Stimulated activated CD4-positive, alpha-beta T cell treated with anti-CD3 and anti-CD28 coated beads, Interleukin-1b, Interleukin-23, amount 100 ng/mL, for 1 hour (primary cell): ENCODE measurements at places on chromosomes 16 and 17.

DNA sequence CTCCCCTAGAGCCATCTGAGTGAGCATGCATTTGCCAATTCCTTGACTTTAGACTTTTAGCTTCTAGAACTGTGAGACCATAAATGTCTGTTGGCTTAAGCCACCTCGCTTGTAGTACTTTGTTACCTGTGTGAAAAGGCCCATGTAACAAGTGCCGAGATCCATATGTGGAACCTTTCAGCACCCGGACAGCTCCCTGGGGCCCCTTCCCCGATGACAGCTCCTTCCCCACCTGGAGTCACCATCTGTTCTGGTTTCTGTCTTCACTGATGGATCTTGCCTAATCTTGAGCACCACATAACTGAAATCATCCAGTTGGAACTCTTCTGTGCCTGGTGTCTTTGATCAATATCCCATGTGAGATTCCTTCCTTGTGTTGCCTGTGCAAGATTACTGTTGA, 78.9 kb upstream of the EEF2KMT start:
- DNase-seq = no peak

DNA sequence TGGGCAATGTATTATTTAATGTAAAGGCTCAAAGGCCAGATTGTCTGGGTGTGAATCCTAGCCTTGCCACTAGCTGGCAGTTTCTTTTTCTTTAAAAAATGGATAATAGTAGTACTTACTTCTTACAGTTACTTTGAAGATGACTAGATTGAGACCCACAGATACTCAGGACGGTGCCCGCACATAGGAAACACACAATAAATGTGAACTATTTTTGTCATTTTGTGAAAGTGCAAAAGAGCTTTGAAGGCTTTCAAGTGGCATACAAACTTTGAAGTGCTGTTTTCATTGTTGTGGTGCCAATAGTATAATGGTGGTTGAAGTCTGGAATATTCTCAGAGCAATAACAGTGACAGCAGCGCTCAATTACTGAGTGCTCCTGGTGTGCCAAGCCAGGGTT, 63.6 kb downstream of the OTOA start:
- DNase-seq = no peak

DNA sequence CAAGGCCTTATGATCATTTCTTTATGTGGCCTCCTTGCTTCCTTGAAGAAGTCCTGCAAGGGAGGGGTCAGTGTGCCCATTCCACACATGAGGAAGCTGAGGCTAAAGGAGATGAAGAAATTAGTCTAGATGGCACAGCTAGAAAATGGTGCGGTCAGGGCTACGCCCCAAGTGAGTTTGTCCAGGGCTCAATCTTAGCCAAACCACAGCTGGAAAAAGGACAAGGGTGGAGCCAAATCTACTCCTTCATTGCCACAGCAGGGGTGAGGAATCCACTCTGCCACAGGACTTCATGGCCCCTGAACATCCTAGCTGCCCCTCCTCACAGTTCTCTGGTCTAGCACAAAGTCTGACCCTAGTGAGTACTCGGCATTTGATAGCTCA, 16.2 kb downstream of the BEAN1 start:
- no peak for DNase-seq

GRCh38 chr16:22317001-22317530, 19.9 kb downstream of the POLR3E start:
- no peak for DNase-seq

DNA sequence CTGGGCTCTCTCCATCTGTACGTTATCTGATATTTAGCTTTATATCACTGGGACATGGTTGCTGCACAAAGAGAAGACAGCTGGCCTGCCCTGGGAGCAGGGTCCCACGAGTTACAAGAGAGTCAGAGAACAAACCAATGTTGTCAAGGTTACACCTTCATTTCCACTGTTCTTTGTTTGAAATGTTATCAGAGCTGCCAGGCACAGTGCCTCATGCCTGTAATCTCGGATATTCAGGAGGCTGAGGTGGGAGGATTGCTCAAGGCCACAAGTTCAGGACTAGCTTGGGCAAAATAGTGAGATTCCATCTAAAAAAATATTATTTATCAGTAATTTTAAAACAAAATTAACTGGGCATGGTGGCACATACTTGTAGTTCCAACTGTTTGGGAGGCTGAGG, 34.6 kb downstream of the ATP6V0A1 start:
- DNase-seq = no peak

DNA sequence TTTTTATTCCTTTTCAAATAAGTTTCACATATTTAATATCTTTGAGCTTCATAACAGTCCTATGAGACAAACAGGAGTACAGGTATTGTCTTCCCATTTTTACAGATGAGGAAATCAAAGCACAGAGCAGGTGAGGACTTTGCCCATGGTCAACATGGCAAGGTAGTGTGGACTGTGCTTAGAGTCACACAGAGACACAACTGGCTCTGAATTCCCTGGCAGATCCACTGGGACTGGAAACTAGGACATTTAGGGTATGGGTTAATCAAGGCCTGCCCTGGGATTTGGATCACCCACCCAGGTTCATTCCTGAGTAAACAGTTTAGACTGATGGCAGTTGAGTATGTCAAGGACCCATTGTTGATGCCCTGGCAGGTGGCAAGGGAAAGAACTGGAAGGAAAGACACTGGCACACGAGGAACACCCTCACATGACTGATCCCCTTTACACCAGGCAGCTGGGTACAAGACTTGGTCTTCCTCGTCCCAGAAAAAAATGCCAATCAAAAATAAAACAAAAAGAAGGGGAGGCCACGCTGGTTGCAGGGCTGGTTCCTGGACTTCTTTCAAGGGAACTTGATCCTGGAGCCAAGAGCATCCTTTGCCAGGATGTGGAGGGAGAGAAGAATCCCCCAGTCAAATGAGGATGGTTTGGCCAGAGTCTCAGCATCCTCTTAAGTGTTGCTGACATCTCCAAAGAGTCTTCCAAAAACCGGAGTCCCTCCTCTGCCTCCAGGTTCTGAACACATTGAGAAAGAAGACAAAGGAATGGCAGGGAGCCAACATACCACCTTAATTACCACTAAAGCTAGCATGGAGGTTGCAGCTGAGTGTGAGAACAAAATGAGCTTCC, 34.9 kb downstream of the CHD9 start:
- DNase-seq = no peak

DNA sequence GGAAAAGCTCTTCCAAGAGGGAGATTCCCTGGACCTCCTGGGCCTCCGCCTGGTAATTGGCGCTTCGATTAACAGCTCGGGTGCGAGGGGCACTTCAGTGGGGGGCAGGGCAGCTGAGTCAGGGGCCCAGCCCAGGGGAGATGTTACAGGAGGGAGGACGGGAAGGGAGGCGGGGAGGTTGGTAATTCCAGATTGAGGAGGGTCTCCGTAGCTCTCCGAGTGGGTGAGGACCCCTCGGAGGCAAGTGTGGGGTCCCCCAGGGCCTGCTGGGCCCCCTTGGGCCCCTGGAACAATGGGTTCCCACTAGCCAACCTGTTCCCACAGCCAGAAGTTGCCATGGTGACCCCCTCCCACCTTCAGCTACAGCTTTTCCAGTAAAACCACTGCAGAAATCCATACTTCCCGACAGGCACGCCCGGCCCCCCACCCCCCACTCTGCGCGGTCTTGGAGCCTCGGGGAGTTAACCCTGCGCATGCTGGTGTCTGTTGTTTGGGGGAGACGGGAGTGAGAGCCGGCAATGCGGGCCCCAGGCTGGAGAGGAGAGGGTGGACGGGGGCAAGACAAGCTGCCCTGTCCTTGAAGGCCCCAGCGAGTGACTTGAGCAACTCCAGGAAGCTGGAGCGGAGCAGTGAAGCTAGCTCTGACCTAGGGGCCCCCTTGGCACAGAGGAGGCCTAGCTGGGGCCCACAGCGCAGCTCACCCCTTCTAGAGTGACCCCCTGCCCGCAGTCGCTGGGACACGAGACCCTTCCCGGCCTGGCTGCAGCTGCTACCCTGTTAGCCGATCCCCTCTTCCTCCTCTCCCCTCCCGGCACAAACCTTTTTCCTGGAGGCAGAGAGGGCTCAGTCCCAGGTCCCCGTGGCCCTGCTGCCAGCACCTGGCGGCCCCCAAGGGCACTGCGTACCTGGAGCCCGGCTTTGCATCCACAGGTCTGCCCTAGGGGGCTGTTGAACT, 37.8 kb downstream of the TMEM235 start:
- no peak for DNase-seq

- DNase-seq = no peak
These were observed 98.9 kb upstream of the GSE1 start for GRCh38 chr16:85514295-85514597.

DNA sequence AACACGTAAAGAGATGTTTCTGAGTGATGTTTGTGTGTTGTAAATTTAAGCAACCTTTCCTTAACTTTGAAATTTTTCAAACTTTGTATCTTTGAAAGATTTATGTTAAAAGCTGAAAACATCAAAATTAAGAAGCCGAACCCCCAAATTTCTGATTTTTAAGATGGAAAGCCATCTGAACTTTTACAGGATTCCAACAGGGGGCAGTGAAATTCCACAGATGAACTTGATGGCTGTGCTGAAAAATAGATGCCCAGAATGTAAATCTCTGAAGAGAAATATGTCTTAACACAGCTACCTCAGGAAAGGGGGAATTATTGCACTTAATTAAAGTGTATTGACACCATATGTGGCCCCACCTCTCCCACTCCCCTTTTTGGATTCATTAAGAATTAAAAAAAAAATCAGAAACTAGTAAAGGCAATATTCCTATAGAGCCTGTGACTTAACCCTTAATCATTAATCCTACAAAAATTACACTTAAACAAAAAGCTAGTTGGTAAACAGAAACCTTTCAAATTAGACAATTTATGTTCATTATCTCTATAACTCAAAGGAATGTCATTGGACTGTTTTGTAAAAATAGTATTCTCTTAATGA, 597.9 kb downstream of the KCNJ2 start:
- DNase-seq = no peak

DNA sequence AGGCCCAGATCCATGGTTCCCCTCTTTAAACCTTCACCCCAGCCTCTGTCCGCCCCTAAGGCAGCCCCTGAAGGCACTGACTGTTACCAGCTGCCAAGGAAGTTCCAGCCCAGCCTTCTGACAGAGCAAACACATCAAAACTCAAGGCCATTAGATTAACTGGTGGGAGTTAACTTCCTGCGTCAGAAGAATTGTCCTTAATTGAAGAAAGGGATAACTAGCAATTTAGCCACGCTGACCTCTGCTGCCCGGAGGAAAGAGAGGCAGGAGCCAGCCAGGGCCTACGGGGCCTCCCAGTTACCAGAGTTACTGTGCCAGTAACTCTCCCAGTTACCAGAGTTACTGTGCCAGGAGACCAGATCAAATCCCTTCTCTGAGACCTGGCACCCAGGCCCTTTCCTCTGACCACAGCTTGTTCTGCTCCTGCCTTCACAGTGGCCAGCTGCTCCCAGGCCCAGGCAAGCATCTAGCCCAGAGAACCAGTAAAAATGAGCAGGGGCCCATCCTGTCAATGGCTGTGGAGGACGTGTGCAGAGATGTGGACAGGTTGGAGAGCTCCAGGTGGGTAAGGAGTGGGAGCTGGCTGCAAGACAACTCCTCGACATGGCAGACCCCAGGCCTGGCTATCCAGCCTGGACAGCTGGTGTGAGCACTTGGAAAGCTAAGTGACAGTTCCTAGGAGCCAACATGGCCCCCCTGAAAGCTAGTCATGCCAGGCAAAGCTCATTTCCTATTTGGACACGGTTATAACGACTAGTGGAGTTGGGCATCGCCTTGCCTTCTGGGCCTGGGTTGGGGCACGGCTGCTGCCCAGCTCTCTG, 2.8 kb upstream of the PITPNM3 start:
- no peak for DNase-seq

DNA sequence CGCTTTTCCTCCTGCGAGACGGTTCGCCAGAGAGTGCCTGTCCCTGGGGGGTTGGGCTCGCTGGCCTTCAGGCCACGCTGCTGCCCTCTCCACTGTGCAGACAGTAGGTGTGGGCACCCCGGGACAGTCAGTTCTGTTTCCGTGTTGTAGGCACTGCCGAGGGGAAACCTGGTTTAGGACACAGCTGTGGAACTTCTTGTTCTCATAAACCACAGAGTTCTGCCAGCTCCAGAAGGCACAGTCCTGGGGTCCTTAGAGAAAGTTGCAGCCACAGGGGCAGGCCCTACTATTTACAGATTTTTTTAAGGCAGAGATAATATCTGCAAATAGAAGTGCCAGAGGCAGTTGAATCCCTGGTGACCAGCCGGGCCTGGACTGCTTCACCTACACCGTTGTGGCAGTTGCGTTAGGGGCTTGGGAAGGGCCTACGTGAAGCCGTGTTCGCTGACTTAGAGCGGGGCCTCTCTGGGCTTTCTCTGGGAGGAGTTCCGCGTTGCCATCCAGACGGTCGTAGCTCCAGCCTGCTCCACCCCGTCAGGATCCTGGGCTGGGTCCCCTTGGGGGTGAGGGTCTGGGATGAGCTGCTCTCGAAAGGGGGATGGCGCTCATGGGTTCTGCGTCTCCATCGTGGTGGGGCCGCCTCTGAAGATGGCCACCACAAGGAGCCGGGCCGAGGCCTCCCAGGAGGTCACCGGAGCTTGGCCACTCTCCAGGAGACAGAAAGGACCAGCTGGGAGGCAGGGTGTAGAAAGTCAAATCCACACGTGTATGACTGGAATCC, 126.3 kb downstream of the BANP start:
- no peak for DNase-seq

DNA sequence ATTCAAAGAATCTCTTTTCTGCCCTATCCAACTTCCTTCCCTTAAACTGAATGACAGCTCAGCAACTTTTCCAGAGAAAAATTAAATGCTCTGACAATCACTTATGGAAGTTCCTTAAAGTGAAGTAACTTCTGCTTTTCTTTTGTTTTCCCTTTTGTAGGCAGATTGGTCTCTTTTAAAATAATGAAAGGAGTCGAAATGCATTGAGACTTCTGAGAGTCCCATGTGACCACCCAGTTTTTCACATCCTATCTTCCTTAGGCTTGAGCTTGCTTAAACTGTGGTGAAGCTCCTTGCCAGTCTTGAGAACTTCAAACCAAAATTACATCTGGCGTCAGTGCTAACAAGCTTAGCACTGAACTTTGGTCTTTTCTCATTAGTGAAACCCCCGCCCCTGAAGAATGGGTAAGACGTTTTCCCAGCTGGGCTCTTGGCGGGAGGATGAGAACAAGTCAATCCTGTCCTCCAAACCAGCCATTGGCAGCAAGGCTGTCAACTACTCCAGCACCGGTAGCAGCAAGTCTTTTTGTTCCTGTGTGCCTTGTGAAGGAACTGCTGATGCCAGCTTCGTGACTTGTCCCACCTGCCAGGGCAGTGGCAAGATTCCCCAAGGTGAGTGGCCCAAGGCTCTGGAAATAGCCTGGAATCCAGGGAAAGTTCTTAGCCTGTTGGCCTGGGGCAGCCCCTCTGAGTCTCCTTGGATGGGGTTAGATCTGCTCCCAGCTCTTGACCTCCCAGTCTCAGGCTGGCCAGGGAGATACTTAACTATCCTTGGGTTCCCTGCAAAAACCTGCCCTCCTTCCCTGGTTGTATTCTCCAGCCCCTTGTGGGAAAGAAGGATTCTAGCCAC, 1.2 kb downstream of the TMEM106A start:
- no peak for DNase-seq

- no peak for DNase-seq
These were observed 209.2 kb downstream of the RPTOR start for GRCh38 chr17:80753685-80754345.

GRCh38 chr16:81029930-81030604, 5.6 kb upstream of the ATMIN start:
- no peak for DNase-seq

- DNase-seq = no peak
These were observed 583.0 kb upstream of the CDH11 start for GRCh38 chr16:65704866-65705265.
